Inflammatory macrophage treated with lipopolysaccharide for 4 hours (primary cell): ENCODE measurements at places on chromosomes 4 and X.

DNA sequence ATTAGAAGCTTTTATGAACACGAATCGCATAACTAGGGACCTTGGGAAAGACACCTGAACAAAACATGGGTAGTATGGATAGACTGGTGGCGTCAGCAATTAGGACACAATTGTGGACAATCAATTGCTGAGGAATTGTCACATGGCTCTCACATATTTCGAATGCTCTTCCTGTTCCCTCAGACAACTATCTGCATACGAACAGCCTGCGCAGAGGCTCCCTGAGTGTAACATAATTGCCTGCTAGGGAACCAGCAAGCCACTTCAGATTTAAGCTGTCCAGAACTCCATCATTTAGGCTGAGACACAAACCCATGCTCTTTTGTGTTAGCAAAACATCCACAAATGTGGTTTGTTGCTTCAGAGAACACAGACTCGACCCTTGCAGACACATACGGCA lies 160.8 kb downstream of the MGST2 start:
- no peak for DNase-seq

- DNase-seq, result no peak
Measured at GRCh38 chr4:177687117-177687516, 244.9 kb upstream of the AGA start.

- DNase-seq, result no peak
Measured at GRCh38 chr4:21134994-21135393, 434.7 kb downstream of the PACRGL start.

- no peak for DNase-seq
Measured at GRCh38 chr4:137393044-137393443, 139.2 kb downstream of the PCDH18 start.

- DNase-seq, result no peak
Measured at GRCh38 chr4:77500801-77501200, 104.8 kb upstream of the CXCL13 start.

- no peak for DNase-seq
Measured at GRCh38 chr4:172707622-172708021, 461.0 kb upstream of the GALNT7 start.

GRCh38 chr4:70505151-70505748 lies 13.1 kb upstream of the AMTN start:
- peak; percentile 36 for DNase-seq

- no peak for DNase-seq
Measured at GRCh38 chr4:94516067-94516466, 64.3 kb downstream of the PDLIM5 start.

- peak; percentile 81 for DNase-seq
Measured at GRCh38 chrX:23844502-23845138, 61.6 kb downstream of the SAT1 start.

- DNase-seq, result no peak
Measured at GRCh38 chr4:24862073-24862751, 50.6 kb downstream of the CCDC149 start.

DNA sequence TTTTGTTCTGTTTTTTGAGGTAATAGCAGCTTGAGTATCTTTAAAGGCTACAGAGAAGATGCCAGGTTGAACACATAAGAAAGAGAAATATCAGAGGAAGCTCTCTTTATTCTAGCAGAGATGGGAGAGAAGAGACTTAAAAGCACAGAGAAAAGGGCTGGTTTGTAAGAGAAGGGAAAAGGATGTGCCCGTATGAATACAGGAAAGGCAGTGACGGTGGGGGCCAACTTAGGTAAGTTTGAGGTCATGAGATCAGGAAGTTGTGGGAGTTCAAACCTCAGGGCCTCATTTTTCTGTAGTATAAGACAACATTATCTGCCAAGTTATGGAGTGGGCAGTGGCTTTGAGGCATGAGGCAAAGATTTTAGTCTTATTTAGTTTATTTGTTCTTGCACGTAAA lies 121.3 kb upstream of the S100G start:
- no peak for DNase-seq

DNA sequence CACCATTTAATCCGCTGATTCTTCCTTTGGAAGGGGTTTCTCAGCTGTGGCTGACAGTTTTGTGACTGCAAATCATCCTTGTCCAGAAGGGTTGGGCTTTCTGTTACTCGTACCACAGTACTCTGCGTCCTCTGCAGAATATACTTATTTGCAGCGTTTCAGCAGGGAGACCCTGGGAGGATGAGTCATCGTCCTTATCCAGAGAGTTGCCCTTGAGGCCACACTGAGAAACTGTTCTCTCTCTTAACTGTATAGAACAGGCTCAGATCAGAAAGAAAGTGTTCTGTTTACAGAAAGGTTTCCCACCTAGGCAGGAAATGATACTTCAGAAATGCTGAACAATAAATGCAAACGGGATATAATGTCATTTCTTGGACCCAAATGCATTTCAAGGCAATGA lies 47.8 kb upstream of the DDX53 start:
- no peak for DNase-seq

DNA sequence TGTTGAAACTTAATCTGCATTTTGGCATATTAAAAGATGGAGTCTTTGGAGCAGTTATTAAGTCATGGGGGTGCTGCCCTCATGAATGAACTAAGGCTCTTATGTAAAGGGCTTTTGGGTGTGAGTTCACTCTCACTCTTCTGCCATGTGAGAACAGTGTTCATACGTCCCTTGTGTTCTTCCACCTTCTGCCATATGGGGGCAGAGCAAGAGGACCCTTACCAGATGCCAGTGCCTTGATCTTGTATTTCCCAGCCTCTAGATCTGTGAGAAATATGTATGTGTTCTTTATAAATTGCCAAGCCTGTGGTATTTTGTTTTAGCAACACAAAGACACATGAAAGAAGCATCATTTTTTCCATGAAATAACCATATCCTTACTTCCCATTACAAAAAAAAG lies 213.9 kb downstream of the SPOCK3 start:
- no peak for DNase-seq

DNA sequence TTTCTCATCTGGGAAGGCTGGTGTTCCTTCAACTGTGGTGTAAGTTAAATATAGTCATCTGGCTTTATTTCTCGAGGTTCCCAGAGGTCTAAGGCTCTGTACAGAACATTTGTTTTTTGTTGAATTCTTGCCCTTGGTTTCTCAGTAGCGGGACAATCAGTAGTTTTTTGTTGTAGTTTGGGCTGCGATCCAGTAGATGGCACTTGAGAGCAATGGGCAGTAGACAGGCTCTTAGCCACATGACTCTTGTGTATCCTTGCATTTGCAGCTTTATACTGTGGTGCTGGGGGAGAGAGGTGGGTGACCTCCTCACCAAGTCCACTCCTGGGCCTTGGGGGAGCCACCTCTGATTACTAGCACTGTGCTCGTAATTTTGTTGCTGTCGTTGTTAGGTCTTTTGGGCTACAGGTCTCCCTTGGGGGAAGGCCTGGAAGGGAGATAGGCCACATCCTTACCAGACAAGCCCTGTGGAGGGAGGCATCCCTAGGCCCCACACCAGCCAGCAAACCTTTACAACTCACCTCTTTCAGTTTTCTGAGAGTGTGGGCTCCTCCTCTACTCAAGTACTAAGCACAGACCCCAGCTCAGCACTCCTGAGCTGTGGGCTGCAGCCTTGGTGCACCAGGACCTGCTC lies 8.1 kb downstream of the ETDB start:
- DNase-seq, result peak; percentile 37

- no peak for DNase-seq
Measured at GRCh38 chrX:123487236-123487635, 245.6 kb downstream of the THOC2 start.

DNA sequence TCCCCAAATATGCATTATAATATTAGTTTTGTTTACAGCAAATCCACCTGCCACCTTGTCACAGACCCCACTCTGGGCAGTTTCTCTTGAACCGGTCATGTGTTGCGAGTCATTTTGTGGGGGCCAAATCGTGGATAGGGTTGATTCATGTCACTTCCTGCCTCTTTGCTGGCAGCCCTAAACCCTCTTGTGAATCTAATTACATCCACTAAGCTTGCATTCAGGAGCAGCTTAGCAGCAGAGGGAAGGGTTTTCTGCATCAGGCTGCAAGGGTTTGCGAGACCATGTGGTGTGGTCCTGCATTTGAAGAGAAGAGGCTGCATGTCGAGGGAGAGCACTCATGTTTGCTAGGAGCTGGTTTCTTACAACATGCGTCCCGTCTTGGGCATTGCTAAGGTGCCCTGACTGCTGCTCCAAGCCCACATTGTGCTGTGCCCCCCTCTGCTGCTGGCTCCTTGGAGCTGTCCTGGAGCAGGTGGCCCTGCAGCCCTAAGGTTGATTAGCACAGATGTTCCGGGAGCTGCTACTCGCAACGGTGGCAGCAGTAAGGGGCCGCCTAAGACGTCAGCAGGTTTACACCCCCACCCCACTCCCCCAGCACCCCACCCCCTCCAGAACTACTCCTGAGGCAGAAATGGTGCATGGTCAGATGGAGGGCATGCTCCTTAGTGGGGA lies 88.9 kb upstream of the CLDN34 start:
- no peak for DNase-seq

GRCh38 chr4:59848457-59848856 lies 1351.7 kb upstream of the ADGRL3 start:
- no peak for DNase-seq

DNA sequence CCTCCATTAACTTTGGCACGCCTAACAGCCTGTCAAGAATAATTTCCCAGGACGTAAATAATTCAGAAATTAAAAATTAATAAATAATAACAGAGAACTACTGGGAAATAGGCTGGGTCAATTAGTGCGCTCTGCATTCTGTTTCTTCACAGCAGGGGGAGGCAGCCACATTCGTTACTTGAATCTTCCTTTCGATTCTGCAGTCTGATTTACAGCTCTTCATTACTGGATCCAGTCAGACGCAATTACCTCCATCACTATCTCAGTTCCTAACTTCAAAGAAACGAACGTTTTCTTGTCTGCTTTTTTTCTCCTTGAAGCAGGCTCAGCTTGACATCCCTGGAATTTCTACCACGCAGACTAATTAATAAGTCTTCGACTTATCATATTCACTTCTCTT lies 9.0 kb upstream of the RPL34 start:
- DNase-seq, result no peak

DNA sequence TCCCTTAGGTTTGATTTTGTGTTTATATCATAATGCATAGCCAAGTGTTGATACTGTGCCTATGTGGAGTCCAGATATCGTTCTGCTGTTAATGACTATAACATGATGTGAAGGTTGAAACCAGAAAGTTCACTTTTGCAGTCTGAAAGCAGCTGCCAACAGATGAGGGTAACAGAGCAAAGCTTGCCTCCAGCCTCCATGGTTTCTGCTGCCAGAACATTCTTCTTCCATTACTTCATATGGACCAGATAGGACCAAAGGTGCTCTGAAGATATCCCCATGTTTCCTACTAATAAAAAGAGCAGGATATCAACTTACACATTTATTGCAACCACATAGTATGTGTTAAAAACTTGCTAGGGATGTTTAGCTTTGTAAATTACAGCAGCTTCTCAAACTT lies 394.1 kb downstream of the SPRY1 start:
- DNase-seq, result no peak

DNA sequence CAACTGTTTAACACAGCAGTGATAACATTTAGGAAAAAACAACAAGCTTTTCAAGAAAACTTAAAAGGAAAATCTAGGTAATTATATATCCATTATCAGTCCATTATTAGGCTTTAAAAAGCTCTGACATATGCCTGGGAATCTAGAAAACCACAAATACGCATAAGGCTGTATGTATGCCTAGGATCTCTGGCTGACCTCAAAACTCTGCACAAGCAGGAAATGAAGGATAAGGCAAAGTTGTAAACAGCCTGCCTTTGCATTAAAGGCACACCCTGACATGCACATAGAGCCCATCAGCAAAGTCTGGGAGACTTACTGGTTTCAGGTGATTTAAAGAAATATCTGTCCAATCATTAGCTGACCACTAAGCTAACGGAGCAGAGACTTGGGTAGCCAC lies 14.0 kb downstream of the TIMP1 start:
- DNase-seq, result no peak

DNA sequence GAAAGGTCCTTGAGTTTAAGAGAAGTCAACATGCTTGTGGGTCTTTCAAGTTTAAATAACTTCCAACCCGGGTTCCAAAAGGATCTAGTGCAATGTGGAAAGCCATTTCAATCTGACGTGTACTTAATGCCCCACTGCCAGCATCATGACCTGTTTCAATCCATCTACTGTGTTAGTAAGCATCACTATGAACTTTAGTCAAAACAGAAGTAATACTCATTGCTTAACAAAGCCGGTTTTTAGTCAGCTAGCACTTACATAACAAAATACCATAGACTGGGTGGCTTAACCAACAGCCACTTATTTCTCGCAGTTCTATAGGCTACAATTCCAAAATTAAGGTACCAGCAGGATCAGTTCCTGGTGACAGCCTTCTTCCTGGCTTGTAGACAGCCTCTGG lies 677.5 kb downstream of the DMD start:
- no peak for DNase-seq

DNA sequence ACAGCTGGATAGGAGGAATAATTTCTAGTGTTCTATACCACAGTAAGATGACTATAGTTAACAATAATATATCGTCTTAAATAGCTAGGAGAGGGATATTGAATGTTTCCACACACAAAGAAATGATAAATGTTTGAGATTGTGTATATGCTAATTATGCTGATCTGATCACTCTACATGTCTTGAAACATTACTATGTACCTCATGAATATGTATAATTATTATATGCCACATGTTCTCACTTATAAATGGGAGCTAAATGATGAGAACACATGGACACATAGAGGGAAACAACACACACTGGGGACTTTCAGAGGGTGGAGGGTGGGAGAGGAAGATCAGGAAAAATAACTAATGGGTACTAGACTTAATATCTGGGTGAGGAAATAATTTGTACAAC lies 53.2 kb upstream of the MAGEA4 start:
- no peak for DNase-seq

GRCh38 chrX:117992192-117992723 lies 124.4 kb downstream of the KLHL13 start:
- DNase-seq, result no peak

DNA sequence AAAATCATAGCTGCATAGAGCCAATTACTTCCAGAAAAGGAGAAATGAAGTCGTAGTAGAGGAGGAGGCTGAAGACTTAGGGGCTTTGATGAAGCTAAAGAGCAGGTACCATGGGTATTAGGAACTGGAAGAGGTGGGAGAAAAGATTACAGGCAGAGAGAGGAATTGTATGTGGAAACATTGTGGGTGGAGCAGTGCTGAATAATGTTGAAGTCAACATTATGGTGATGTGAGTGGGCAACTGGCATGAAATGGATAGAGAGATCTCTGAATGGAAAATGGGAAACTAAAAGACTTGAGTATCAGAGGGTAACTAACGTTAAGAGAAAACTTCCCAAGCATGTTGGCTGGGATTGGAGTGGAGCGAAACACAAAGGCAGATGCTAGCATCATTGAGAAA lies 92.5 kb downstream of the AREG start:
- DNase-seq, result no peak

DNA sequence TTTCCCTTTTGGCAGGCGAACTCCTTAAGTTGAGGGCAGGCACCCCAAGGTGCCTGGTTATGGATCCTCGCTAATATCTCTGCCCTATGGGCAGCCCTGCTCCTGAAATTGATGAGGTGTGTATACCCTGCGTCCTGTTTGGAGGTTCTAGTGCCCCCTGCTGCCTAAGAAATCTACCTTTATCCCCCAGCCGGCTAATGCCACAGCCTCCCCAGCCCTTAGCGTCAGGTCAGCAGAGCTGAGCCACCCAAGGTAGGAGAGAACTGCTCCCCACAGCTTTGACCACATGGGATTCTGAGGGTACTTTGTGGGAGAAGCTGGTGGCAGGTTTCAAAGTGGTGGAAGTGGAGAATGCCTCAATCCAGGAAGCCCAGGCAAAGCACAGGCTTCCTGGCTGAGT lies 50.8 kb downstream of the ANAPC4 start:
- DNase-seq, result no peak
